Activated T-helper 1 cell treated with anti-CD3 and anti-CD28 coated beads, Interleukin-12 subunit alpha, Interleukin-12 subunit beta, Interleukin-2, Interleukin-4 antibody, amounts not matched to agents 30 ng/mL and 10 ng/mL and 1 ng/mL, durations not matched to agents 14 hours and 24 hours and 36 hours (primary cell): ENCODE measurements at places on chromosomes 12 and 14. TPM values are rescaled to one million over a fixed set of nuclear protein-coding genes. Genes with fewer than 3 reads are reported as not detected.

The VASH1 gene
- 6.1 and 7.1 TPM in 2 replicates for total RNA-seq

The ANG gene
- total RNA-seq = 0.57 and 0.59 TPM in 2 replicates

The NGB gene
- total RNA-seq = not detected in 2 replicates

The PTGER2 gene
- total RNA-seq = 67.4 and 67.9 TPM in 2 replicates

The PROX2 gene
- not detected in 2 replicates for total RNA-seq

GRCh38 chr14:54947230-54947629 lies 44.6 kb upstream of the GCH1 start:
- no peak for DNase-seq

DNA sequence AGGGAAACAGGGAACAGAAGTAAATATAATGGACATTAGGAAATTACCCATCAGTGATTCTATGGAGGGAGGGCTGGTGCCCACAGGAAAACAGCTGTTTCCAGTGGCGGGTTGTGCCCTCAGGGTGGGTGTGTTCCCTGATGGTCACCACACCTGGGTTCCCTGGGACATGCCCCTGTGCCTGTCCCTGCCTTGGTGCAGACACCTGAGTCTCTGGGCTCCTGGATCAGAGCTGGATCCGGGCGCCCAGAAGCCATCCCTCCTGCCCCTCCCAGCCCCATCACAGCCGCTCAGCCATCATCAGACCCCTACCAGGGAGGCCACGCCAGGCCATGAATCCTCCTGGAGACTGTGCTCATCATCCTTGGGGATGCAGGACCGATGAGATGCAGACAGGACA lies 307.2 kb upstream of the SFSWAP start:
- no peak for DNase-seq

GRCh38 chr12:77115471-77115870 lies 50.1 kb upstream of the E2F7 start:
- no peak for DNase-seq

DNA sequence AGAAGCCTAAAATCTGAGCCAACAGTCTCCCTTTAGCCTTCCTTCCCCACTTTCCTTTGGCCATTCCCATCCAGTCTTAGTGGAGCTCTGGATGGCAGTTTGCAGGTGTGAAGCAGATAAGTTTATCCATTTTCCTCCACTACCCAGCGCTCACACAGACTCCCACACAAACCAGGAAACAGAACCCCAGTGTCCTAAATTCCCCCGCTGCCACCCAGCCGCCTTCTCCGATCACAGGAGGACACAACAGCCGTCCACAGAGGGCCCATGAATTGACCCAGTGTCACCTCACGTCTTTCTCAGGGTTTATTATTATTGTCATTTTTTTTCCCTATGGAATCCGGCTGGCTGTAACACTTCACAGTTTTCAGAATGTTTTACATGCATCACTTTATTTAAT lies 16.4 kb downstream of the CD9 start:
- DNase-seq = no peak

- no peak for DNase-seq
Observed at GRCh38 chr14:79584679-79585078, 626.6 kb downstream of the DIO2 start.

GRCh38 chr12:108305991-108306501 lies 33.1 kb downstream of the CMKLR1 start:
- DNase-seq = no peak

- DNase-seq = no peak
Observed at GRCh38 chr12:127494961-127495915, 771.7 kb upstream of the TMEM132C start.

GRCh38 chr14:100533656-100534485 lies 53.3 kb downstream of the BEGAIN start:
- no peak for DNase-seq

GRCh38 chr14:90132821-90133570 lies 71.2 kb downstream of the KCNK13 start:
- no peak for DNase-seq

- no peak for DNase-seq
Observed at GRCh38 chr14:78445275-78445674, 275.1 kb downstream of the NRXN3 start.

- DNase-seq = no peak
Observed at GRCh38 chr14:68877993-68878575, 85.2 kb upstream of the ZFP36L1 start.

GRCh38 chr12:132507161-132507538 lies 17.2 kb downstream of the FBRSL1 start:
- no peak for DNase-seq
